ENCODE measurements at places on chromosomes 11 and 22. TPM values are rescaled to one million over a fixed set of nuclear protein-coding genes. Genes with fewer than 3 reads are reported as not detected.
A peak's percentile ranks its signal among the peaks of the same experiment; 100 is the strongest.

DNA sequence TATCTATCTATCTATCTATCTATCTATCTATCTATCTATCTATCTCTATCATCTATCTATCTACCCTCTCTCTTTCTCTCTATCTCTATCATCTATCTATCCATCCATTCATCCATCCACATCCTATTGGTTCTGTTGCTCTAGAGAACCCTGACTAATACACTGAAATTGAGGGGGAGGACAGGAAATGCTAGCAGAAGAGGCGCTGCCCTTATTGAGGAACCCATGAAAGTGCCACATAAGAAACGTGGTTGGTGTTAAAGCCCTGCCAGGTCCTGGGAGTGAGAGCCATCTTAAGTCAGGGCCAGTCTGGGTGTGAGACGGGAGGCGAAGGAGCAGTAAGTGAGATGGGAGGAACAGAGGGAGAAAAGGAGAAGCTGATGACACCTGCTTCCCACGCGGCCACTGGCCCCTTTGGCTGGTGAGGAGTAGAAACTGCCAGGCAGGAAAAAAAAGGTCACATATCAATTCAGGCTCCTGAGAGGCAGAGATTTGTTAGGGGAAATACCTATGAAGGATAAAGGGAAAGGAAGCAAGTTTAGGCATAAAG is 87.9 kb upstream of the PLET1 start:
- no peak for DNase-seq

- peak; percentile 80 for DNase-seq
These were observed 61.5 kb upstream of the EED start for GRCh38 chr11:86182976-86183584.

DNA sequence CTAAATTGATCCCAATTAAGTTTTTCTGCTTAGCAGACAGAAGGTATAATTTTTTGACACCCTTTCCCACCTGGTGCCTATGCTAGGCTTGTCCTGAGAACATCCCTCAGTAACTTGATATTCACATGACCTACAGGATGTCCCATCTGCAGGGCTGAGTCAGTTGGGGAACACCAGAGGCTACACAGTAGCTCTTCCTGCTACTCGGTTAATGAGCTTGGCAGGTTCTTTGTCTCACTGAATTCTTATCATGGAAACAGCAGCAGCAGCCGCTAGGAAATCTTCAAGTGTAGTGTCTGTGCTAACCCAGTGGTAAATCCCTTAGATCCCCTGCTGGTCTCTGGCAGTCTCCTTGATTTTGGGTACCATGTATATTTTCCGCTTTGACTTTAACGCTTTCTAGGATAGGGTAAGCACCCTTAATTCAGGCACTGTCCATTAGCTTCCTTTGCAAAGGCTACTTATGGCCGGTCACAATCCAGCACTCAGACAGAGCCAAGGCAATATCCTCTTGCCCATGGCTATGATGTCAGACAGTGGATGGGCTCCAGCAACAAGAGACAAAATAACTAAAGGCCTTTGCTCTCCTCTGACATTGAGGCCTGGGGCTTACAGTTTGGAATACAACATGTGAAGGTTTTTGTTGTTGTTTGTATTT is 8.5 kb downstream of the MRPL16 start:
- DNase-seq, result no peak

- DNase-seq, result no peak
These were observed 76.8 kb upstream of the PARVG start for GRCh38 chr22:44103735-44104480.

DNA sequence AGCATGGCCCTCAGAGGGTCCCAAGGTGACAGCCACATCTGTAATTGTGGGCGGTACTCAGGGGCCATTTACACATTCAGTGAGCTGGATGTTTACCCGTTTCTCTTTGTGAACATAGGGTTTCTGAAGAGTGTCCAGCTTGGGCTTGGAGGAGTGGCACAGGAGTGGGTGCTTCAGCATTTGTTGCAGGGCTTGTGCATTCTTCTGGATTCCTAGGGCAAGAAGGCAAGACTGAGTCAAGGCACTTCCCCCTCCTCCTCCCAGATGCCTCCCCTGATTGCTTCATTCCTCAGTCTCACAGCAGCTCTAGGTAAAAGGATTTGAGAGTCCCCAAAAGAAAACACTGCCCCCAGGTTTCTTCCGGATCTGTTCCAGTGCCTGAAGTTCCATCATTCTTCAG is 95.4 kb downstream of the RNF169 start:
- no peak for DNase-seq

- no peak for DNase-seq
These were observed 259.5 kb upstream of the POU2AF2 start for GRCh38 chr11:110986016-110986415.

DNA sequence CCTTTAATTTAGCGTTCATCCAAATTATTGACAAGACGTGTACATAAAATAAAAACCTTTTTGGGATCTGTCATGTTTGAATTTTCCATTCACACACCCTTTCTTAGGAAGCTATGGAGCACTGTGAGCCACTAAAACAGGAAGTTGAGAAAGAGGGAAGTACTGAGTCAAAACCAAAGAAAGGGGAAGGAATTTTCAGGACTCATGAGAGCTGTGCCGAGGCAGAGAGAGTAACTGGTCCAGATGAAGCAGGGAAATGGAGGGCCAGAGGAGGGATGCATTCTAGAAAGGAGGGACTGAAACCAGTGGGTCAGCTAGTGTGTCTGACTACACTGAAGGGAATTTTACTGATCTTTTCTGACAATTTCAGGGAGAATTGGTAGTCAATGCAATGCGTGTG is 24.9 kb downstream of the APLP2 start:
- no peak for DNase-seq

GRCh38 chr22:44753189-44754042 is 1.0 kb downstream of the ARHGAP8 start:
- no peak for DNase-seq

- peak; percentile 18 for DNase-seq
These were observed 29.6 kb downstream of the CAT start for GRCh38 chr11:34468209-34468841.

- DNase-seq, result no peak
These were observed 6.0 kb upstream of the ACR start for GRCh38 chr22:50731811-50732624.

DNA sequence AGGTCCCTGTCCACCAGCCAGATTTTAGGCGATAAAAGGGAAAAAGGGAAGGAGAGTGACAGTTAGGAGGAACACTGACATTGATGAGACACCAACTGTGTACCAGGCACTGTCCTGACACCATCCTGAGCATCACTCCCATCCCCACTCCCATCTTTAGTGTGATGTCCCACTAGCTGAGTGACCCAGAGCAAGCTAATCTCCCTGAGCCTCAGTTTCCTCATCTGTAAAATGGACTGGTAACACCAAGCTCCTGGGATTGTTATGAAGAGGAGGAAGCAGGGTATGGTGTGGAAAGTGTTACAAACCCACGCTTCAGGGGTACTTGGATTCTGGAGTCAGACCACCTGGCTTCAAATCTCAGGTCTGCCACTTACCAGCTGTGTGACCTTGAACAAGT is 8.5 kb upstream of the P2RY6 start:
- DNase-seq, result no peak

DNA sequence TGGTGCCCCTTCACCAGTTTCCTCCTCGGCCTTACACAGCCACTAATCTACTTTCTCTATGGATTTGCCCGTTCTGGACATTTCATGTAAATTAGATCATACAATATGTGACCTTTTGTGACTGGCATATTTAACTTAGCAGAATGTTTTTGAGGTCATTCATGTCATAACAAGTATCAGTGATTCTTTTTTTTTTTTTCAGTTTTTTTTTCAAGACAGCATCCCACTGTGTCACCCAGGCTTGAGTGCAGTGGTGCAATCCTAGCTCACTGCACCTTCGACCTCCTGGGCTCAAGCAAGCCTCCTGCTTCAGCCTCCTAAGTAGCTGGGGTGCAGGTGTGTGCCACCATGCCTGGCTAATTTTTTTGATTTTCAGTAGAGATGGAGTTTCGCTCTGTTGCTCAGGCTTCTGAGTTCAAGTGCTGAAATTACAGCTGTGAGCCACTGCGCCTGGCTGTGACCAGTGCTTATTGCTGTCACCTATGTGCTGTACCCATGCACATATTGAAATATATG is 22.7 kb downstream of the KIAA1671 start:
- DNase-seq, result no peak

GRCh38 chr11:76824980-76825725 is 35.6 kb upstream of the ACER3 start:
- DNase-seq, result no peak

GRCh38 chr11:104091281-104092096 is 55.0 kb downstream of the DDI1 start:
- no peak for DNase-seq

DNA sequence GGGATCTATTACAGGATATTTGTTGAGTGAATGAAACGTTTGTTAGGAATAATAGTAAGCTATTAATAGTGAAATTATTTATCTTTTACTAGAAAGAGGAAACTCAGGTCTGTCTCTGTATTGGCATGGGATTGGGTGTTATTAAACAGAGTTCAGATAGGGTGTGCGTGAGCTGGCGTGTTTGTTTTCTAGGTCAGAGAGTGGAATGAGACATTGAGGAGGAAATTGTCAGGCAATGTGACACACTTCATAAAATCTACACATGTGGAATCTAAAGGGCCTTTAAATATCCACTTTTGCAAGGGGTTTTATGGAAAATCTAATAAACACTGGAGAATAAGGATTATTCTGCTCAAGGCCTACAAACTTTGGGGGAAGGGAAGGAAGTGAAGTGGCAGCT is 552.9 kb downstream of the NTM start:
- no peak for DNase-seq

DNA sequence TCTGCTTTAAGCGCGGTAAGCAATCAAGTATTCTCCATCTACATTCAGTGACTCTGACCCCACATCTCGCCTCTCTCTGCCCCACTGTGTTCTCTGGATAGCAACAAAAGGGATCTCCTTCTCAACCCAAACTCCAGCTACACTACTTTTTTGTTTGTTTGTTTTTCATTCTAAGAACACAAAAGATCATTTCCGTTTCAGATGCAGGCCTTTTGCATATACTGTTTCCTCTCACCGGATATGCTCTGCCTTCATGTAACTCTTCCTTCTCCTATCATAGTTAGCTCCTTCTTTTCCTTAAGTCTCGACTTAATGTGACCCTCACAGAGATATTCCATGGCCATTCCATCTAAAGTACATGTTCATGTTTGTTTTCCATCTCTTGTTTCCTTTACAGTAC is 179.8 kb upstream of the MTMR2 start:
- no peak for DNase-seq

GRCh38 chr11:18111005-18111404 is 5.1 kb upstream of the SAAL1 start:
- no peak for DNase-seq

DNA sequence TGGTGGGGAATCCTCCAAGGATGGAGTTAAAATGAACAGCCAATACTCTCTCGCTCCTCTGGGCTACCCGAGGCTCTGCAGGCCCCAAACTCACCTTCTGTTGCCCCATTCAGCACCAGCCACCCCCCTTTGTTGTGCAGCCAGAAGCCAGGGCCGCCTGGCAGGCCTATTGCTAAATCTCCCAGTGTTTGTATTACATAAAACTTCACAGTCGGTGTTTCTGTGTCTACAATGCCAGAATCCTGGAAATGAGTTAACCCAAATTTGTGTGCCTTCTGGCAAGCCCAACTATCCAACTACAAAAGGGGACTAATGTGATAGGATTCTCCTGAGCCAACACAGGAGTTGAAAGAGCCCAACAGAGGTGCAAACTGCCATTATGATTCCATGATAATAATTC is 9.3 kb downstream of the KCNJ5 start:
- DNase-seq, result no peak

DNA sequence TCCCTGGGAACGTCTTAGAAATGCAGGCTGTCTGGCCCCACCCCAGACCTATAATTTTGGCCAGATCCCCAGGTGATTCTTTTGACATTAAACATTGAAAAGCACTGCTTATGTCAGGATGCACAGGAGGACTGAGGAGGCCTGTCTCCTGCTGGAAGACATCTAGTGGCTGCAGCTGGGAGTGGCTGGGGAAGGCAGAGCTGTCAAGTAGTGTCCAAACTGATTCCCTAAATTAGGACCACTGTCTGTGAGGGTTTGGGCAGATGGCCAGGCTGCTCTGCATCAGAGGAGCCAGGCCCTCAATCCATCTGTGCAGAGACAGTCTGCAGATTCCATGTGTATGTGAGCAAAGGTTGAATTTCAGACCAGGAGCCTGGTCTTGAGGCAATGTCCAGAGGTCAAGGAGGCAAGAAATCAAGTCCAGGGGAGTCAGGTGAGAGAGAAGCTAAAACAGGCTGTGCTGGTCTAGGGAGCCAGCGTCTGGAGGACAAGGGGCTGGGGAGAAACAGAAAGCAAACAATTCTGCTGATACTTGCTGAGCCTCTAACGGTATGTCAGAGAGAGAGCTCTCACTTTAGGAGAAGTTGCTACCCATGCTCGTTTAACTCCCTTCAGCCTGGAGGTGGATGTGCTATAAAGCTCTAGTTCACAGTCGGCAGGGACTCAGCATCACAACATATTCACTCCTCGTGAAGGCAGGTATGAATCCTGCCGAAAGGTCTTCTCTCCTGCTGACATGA is 15.3 kb upstream of the SYTL2 start:
- peak; percentile 62 for DNase-seq

DNA sequence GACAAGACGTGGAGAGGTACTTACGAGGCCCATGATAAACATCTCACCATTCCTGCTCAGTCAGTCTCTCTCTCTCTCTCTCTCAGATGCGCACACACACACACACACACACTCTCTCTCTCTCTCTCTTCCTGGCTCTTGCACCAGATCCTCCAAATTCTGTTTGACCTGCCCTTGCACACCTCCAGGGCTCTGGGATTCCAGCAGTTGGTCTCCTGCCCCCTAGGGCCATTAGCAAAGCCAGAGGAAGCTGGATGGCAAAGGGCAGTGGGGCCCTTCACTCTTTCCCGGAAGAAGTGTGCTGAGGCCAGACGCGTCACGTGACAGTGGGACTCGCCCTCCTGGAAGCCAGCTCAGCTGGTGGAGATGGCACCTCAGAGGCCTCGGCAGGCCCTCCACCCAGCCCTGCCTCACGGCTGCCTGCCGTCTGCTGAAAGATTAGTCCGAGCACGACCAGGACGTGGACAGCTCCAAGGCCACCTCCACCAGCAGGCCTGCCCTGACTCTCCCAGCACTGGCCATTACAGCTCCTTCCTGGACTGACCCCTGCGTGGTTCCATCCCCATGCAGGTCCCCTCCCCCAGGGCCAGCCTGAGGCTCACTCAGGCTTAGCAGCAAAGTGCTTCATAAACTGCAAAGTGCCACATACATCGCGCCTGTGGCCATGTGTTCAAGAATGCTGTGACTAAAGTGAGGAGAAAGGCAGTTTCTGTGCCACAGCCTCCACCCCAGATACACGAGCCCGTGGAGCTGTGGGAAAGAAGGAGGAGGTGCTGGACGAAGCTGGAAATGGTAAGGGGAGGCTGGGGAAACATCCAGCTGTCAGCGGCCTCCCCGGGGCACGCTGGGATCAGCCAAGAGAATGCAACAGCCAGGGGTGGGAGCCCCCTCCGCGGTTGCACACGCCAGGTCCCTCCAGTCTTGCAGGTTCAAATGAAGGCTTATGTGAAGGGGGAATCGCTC is 3.7 kb downstream of the PDGFB start:
- peak; percentile 82 for DNase-seq

The SLCO2B1 gene
- 293 TPM for total RNA-seq

The CHEK1 gene
- total RNA-seq, result 5.6 TPM

The GLYAT gene
- not detected for total RNA-seq

The NPTXR gene
- total RNA-seq, result 0.54 TPM

The RIC3 gene
- total RNA-seq, result 2.9 TPM

The OVCH2 gene
- not detected for total RNA-seq

The PRG2 gene
- not detected for total RNA-seq

The OR52R1 gene
- not detected for total RNA-seq

The GLYATL1B gene
- total RNA-seq, result not detected

The GAL gene
- not detected for total RNA-seq

All from Peyer's patch (tissue), 4 donors.